GOT3 (cell line): ENCODE measurements at places on chromosomes 2 and 18.

DNA sequence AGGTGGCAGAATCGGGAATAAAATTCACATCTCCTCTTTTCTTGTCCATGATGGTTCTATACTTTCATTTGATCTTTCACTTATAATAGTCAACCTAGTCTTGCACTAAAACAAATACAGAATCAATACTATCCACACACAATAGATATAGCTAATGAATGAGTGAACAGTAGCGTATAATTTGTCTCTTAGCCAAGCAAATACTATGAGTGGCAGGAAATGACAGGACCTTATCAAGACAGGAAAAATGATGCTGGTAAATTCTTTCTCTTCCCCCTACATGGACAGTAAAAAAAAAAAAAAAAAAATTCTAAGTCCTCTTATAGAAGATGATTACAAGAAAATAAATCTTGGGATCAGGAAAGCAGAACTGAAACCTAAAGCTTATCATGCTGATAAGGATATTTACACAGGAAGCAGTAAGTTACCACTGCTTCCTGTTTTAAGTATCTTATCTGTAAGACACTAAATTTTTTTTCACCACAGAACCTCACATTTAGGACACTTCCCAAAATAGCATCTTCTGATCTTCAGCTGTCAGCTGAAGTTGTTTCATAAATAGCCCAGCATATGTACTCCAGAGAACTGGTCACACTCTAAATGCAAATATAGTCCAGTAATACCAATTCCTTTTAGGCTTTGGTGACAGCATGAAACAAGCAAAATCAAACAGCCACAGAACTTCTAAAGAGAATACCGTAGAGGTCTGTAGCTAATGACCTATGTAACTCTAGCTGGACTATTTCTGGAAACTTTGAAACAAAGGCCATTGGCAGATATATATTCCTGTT lies 27.0 kb downstream of the IRS1 start:
- DNase-seq: no peak

GRCh38 chr18:79245517-79246001 lies 150.2 kb upstream of the NFATC1 start:
- no peak for DNase-seq

GRCh38 chr18:79208906-79209305 lies 139.7 kb downstream of the ATP9B start:
- no peak for DNase-seq

GRCh38 chr2:223563462-223563861 lies 38.7 kb downstream of the SCG2 start:
- no peak for DNase-seq
